ENCODE measurements at places on chromosomes 4 and X.

- H3K27me3 ChIP-seq = no peaks in the 10 kb centered on the region
- no peak for DNase-seq
- H3K4me3 ChIP-seq = no peak overlapping the region
- H3K27ac ChIP-seq = no peak overlapping the region
Observed at GRCh38 chr4:34200535-34200934, 2043.8 kb downstream of the ARAP2 start.

DNA sequence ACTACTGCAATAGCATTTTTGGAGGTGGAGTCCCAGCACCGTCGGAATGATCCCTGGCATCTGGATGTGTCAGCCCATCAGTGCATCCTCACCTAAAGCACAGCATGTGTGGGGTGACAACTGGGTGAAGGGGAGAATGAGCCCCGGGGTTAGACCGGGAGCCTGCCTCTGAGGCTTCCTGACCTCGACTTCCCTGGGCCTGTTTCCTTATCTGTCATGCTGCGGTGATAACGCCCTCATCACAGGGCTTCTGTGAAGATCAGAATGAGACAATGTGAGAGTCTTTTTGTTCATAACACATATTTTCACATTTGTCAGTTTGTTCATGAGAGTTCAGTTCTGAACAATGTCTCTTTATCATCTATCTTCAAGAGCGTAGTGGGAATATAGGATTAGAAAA lies 31.1 kb upstream of the PDLIM3 start:
- peaks cover 11% of the 10 kb centered on the region for H3K27me3 ChIP-seq
- no peaks in the 10 kb centered on the region for H3K4me1 ChIP-seq
- H3K27ac ChIP-seq = no peak overlapping the region
- no peaks in the 10 kb centered on the region for H3K36me3 ChIP-seq

DNA sequence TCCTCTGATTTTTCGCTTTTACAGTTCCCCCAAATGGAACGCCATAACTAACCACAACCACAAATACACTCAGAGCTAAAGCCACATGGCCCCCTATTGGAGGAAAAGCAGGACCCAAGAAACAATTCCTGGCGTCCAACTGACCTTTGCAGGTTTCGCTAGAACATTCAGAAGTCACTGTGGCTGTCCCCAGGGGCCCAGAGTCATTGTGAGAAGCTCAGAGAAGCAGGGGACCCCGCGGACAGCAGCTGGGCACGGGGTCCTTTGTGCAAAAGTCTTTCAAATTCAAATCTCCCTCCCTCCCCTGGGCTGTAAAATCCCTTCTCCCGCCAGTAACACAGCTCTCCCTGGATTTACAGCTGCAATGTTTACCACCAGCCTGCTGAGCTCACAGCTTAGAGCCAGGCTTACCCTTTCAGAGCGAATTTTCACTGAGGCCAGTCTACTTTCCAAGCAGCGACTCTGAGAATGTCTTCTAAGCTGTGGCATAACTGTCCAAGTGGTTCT lies 214.8 kb downstream of the CRLF2 start:
- no peaks in the 10 kb centered on the region for H3K27me3 ChIP-seq
- H3K36me3 ChIP-seq = no peaks in the 10 kb centered on the region
- H3K4me1 ChIP-seq = no peaks in the 10 kb centered on the region

GRCh38 chr4:153595894-153596601 lies 88.0 kb upstream of the TLR2 start:
- H3K4me1 ChIP-seq = peaks cover 6% of the 10 kb centered on the region
- no peak overlapping the region for H3K4me3 ChIP-seq
- no peak overlapping the region for H3K27ac ChIP-seq

Data from activated naive CD8-positive, alpha-beta T cell treated with anti-CD3 and anti-CD28 coated beads, Interleukin-2, amount 10 ng/mL, durations not matched to agents 7 days and 5 days (primary cell).